ENCODE measurements at places on chromosomes 12 and 14. TPM values are rescaled to one million over a fixed set of nuclear protein-coding genes. Genes with fewer than 3 reads are reported as not detected.
A peak's percentile ranks its signal among the peaks of the same experiment; 100 is the strongest.

PTPRO gene
- total RNA-seq: 0.15 TPM

B3GNT4 gene
- not detected for total RNA-seq

HOXC12 gene
- 1.9 TPM for total RNA-seq

GPRC5D gene
- not detected for total RNA-seq

DAO gene
- not detected for total RNA-seq

NCKAP5L gene
- total RNA-seq: 8.8 TPM

ZC3H10 gene
- 3.5 TPM for total RNA-seq

SLC6A12 gene
- total RNA-seq: not detected

MORN3 gene
- not detected for total RNA-seq

TSPAN8 gene
- total RNA-seq: not detected

- no peak for DNase-seq
These were observed 59.1 kb downstream of the ATF7IP start for GRCh38 chr12:14424545-14424944.

DNA sequence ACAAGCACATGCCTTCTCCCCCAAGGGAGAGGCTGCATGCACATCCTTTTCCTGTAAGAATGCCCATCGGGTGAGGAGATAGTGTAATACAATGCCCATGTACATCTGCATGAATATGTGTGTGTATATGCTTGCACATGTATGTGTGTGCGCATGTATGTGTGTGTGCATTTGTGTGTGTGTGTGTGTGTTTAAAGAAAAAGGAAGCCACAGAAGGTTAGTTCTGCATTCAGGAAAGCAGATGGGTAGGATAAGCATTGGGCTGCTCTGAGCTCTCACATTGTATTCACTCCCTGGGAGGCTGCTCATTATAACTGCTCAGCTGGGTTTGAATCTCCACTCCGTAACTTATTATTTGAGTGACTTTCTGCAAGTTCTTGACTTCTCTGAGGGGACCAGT is 74.3 kb downstream of the GALNT8 start:
- no peak for DNase-seq

- DNase-seq: no peak
These were observed 195.2 kb downstream of the ATXN7L3B start for GRCh38 chr12:74732826-74733225.

DNA sequence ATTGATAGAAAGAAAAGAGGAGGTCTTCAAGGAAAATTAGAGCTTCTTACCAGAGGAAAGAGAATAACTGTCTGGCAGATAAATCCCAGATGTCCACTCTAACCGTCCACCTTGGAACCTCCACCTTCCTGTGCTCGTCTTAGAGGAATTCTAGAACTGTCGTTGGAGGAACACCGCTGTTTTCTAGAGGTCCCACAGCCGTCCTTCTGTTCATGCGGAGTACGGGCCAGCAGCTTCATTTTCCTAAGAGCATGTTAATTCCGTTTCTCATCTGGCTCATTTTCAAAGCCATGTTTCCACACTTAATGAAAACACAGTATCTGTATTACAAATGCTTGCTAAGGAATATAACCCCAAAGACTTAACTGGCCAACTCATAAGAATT is 107.9 kb upstream of the ESRRB start:
- DNase-seq: no peak

GRCh38 chr12:6281081-6281809 is 29.2 kb upstream of the PLEKHG6 start:
- DNase-seq: no peak

DNA sequence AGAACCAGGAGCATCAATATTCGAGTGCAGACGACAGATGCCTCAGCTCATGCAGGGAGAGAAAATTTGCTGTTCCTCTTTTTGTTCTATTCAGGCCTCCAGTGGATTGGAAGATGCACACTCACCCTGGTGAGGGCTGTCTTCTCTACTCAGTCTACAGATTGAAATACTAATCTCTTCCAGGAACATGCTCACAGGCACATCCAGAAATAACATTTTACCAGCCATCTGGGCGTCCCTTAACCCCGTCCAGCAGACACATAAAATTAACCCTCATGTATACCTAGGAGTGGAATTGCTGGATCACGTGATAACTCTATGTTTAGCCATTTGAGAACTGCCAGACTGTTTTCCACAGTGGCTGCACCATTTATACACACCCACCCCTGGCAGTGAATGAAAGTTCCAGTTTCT is 4.5 kb upstream of the OAS2 start:
- DNase-seq: no peak

DNA sequence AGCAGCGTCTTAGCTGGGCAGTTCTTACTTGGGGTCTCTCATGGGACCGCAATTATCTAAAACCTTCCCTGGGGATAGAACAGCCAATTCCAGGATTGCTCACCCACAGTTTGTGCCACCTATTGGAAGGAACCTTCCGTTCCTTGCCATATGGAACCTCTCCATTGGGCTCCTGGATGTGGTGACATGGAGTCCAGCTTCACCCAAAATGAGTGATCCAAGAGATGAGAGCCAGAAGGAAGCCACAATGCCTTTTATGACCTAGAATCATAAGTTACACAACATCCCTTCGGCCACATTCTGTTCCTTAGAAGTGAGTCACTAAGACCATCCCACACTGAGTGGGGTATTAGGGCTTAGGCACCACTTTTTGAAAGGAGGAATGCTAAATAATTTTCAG is 164.4 kb downstream of the FBXL14 start:
- peak; percentile 87 for DNase-seq

GRCh38 chr12:103561174-103561573 is 25.9 kb upstream of the STAB2 start:
- peak; percentile 14 for DNase-seq

DNA sequence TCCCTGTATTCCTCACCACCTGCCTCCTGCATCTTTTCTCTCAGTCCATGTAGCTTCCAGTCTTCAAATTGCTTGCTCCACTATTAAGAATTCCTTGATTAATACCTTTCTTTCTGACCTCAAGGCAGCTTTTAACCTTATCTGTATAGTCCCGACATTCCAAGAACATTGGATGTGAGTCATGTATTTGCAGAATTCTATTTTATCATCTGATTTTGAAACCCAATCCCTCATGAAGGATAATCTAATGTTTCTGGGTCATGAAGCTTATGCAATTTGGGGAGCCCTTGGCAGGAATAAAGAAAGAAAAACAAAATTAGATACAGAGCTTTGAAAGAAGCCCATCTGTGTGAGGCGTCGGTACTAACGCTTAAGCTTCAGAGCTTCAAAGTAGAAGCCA is 63.4 kb upstream of the CCND2 start:
- no peak for DNase-seq

GRCh38 chr12:22416801-22417200 is 82.3 kb upstream of the ST8SIA1 start:
- DNase-seq: no peak

- DNase-seq: no peak
These were observed 452.3 kb downstream of the ADAMTS20 start for GRCh38 chr12:43099691-43100163.

DNA sequence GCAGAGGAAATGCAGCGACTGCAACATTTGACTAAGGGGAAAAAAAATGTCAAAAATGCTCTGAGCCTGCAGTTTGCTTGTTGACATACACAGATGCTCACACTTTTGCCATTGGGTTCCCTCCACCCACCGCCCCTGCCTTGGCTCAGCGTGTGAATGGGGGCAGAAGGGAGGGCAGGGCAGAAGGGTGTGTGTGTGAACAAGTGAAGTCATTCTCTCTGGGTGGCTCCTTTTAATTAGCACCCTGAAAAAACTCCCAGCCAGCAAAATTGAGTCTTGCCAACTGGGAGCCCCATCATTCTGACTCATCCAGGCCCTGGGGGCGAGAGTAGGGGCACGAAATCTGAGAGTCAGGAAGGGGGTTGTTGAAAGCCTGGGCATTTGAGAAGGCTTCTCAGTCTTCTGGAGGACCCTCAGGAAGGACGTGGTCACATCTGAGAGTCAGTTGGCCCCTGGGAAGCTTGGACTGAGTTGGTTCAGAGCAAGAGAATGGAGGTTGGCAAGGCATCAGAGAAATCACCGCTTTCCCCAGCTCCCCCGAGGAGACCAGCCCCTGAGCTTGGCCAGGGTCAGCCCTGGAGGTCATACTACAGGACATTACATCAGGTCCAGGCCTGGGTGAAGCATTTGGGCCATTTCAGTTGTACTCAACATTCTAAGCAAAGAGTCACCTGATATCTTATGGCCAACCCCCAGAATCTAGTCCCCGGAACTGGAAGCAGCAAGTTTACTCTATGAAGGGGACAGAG is 22.7 kb upstream of the KRT78 start:
- DNase-seq: peak; percentile 95

DNA sequence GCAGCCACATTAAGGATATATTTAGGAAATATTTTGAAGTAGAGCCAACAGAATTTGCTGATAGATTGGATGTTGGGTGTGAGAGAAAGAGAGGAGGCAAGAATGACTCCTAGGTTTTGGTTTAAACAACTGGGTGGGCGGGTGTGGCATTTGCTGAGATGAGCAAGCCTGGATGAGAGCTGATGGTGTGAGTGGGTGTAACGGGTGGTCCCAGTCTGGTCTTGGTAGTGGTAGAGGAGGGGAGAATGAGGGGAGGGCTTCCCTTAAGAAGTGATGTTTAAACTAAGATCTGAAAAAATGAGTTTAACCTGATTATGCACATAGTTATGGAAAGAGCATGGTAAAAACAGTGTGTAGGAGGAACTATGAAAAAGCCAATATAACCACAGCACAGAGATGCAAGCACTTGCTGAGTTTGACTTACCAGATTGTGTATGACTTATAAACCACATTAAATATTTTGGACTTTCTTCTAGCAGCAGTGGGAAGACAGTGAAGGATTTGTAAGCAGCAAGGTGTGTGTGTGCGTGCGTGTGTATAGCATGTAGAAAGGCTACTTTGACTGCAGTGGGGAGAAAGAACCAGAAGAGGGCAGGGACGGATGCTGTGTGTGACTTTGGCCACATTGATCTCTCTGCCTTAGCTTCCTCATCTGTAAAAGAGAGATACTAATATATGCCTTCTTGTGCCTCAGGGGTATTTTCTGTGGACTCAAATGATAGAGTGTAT is 139.7 kb downstream of the PRIMA1 start:
- no peak for DNase-seq

DNA sequence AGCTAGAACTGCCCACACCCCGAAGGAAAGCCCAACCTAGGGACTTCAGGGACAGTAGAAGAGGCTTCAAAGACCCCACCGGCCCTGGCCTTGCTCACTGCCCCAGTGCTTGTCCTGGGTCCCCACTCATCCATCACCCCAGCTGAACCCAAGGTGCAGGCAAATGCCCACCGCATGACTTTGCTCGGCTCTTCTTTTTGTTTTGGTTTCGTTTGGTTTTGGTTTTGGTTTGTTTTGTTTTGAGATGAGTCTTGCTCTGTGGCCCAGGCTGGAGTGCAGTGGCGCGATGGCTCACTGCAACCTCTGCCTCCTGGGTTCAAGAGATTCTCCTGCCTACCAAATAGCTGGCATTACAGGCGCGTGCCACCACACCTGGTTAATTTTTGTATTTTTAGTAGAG is 9.0 kb downstream of the CCDC85C start:
- no peak for DNase-seq

DNA sequence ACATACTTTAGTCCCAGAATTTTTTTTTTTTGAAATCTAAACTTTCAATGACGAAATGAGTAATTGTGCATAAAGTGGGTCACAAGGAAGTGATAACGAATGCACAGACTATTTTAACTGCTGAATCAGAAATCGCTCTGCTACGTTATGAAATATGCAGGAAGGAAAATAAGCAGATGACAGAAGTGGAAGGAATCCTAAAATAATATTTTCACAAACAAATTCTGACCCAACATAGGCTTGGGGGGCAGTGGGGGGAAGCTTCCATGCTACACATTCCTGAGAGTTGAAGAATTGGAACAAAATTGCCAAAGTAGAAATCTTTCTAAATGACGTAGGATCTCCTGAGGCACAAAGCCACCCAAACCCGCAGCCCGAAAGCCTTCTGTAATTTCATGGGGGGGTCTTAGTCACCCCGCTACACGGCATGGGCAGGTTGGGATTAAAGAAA is 89.6 kb downstream of the ARF6 start:
- peak; percentile 72 for DNase-seq

GRCh38 chr14:70013271-70013873 is 134.2 kb downstream of the SMOC1 start:
- peak; percentile 13 for DNase-seq
